ENCODE measurements at places on chromosomes 2 and 18.

DNA sequence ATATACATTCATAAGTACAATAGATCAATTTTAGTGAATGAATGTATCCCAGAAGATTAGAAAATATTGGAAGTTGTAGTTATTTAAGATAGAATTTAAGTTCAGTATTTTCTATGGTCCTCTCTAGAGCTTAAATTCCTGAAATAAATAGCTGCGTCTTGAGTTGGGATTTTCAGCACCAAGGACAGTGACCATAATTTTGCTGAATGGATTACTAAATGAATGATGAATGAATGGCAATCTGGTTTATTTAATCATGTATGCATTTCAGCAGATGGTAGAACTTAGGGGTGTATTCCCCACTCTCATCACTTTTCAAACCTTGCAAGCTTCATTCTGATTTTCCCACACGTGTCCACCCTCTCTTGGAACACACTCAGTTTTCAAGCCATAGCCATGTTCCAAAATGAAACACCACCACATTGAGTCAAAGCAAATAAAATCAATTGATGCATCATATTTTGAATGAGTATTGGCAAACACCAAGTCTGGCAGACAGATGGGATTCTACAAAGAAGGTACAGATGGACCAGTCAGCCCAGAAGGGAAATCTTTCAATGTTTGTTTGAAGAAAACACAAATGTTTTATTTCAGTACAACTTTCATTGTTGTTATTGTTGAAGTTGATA lies 362.2 kb upstream of the NXPH2 start:
- DNase-seq, result no peak

DNA sequence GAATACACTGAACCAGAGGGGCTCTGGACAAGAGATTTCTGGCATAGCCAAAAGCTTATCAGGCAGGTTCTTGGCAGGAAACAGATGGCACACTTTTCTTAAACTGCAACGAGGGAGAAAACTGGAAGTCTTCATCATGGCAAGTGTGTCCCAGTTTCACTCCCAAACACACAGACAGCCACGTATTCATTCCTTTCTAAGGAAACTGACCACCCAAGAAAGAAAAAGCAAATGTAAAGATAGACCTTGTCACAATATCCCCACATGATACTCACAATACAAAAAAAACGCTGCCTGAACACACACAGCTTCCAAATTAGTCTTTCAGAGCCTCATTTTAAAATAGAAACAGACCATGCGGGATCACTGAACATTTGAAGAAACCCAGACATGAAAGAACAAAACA lies 40.6 kb upstream of the RTTN start:
- no peak for DNase-seq

DNA sequence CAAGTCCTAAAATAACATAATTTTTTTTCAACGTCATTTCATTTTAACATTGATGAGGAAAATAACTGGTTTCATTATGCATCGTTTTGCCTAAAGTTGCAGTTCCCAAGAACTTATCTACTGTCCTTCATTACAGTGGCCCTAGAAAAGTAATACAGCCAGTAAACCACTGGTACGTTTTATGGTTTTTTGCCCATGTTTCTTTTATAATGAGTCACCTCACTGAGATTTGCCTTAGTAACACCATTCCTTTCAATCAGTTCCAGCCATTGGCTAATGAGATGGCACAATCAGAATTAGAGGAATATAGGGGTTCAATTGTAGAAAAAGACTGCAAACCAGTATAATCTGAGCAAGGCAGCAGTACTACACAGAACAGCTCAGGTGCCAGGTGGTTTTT lies 422.6 kb upstream of the LYPD1 start:
- no peak for DNase-seq

DNA sequence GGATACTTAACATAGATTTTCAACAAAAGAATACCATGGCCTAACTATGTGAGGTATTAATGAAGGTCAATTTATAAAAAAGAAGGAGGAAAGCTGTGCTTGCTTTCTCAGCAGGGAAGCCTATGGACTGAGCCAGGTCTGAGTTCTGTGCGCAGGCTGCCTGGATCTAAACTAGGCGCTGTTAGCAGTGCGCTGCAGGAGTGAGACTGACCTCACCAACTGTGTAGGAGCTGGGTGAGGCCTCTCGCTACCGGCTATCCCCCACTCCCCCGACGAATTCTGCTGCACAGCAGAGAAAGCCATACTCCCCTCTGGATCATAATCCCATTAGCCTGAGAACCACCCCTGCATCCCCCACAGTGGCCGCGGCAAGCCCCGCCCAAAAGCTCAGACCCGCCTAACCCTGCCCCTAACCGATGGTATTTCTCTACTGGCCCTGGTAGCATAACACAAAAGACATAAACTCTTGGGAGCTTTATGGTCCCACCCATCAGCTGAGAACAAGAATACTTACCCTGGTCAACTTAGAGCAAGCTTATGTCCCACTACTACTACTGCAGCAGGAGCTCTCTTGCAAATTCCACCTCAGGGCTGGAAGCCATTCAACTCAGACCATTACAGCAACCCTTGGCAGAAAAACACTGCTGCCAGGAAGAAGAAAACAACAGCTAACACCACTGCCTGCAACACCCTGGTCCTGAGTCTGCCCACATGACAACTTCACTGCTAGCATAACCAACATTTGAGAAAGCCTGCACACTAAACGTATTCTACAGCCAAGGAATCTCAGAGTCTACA lies 28.0 kb downstream of the SULT1C2 start:
- no peak for DNase-seq

DNA sequence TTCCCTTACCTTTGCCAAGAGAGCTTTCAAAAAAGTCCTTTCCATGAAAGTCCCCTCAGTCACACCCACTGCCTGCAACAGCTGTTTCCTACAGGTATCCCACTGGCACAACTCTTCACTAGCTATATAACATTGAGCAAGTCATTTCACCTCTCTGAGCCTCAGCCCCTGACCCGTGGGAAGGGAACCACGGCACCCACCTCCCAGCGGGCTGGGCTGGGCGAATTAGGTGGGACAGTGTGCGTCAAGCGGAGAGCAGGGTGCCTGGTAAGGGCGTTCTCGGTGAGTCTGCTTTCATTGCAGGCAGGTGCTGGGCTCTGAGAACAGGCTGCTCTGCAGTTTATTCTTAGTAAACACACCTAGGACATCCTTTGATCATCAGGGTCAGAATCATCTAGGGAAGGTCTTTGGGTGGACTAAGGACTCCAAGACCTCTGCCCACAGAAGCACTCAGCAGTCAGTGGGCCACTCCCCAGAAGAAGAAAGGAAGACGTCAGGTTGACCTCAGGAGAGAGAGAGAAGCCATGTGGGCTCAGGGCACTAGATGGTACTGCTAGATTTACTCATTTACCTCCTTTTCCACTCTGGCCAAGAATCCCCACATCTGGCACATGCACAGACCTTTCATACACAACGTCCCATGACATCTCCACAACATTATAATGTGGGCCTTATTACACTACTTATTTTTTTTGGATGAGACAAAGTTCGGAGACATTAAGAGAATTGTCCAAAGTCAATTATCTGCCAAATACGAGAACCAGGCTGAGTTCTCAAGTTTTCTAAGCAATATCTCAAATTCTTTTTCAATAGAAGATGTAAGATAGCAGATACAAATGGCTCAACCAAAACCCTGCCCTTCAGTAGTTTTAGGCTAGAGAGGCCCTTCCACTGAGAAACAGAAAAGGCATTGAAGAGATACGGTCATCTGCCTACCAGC lies 79.9 kb downstream of the GALNT14 start:
- no peak for DNase-seq

DNA sequence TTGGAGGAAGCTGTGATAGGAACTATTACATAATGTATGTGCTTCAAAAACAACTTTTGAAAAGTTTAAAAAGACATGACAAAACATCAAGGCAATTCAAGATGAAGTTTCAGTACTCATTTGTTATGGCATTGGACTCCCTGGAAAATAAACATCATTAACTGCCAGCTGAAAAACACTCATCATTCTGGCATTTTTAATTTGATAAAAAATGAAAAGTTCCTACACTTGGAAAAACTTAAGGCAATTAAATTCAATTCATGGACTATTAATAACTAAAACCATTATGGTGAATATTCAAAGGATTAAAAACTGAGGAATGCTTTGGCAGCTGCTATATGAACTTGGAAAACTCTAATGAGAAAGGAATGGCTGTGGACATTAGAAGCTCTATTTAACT lies 8.5 kb downstream of the TYW5 start:
- no peak for DNase-seq

GRCh38 chr2:6353669-6354068 lies 512.0 kb downstream of the CMPK2 start:
- DNase-seq, result peak; percentile 8

- DNase-seq, result no peak
Observed at GRCh38 chr2:40436093-40436475, 15.8 kb downstream of the SLC8A1 start.

DNA sequence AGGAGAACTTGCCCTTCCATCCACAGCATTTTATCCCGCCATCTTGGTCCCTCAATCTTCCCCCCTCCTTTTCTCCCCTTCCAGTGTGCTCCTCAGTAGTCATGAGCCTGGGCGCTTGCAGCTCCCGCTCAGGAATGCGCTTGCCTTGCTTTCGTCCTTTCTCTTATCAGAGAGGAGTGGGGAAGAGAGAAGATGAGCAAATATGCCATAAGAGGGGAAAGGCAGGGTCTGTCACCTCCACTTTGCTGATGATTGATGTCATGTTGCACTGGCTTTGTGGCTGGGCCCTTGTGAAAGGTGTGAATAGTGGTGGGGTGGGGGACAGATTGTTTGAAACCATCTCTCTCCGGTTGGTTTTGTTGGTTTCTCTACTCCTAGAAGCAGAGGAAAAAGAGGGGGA lies 569.3 kb downstream of the TNS1 start:
- DNase-seq, result no peak

- no peak for DNase-seq
Observed at GRCh38 chr2:186518291-186518690, 32.2 kb downstream of the ZC3H15 start.

DNA sequence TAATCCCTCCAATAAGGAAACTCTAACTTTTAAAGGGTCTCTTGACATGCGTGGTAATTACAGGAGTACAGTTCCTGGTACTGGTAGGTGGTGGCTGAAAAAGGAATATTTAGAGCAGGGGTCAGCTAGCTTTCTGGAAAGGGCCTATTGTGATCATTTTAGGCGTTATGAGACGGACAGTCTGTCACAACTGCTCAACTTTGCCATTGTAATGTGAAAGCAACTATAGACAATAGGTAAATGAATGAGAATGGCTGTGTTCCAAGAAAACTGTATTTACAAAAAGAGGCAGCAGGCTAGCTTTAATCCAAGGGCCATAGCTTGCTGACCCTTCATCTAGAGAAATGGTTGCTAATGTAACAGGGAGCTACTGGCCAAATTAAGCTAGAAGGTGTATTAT lies 177.7 kb upstream of the LRRTM1 start:
- DNase-seq, result no peak

GRCh38 chr2:17578466-17578928 lies 38.0 kb downstream of the VSNL1 start:
- DNase-seq, result no peak

DNA sequence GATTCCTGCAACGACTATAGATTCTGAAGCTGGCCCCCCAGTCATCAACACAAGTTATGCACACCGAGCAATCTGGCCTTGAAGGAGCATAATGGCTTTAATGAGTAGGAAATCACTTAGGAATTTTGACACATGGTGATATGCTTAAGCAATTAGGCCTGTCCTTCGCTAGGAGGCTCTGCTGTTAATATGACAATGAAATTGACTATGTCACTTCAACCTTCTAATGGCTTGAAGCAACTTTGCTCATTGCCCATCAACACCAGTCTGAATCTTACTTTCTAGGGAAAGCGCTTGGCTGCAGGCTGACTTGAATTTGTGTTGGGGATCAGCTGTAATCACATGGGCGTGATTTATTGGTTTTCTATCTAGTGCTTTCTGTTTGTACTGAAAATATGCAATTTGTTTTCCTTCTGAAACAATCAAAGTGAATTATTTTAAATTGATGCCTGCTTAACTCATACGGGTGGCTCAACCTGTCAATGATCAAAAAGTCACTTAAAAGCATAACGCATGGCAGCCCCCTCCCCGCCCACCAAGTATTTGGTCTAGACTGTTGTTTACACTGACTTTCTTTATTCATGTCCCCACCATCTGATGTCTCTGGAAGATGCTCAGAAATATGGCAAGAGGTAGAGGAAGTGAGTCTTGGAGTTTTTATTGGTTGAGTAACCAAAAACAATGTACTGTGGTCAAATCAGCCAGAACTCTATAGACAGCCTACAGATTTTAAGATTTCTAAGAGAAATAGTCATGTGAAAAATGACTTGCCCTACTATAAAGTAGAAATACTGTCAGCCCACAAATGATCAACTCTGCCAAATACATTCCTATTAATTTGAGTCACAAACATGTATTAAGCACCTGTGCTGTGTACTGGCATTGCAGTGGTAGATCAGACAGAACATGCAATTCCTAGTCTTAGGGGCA lies 344.9 kb downstream of the RBM43 start:
- DNase-seq, result no peak
